AG09319 (cell line): ENCODE measurements at places on chromosomes 5 and 9.

GRCh38 chr9:87675906-87676515 is 49.9 kb upstream of the CTSL start:
- DNase-seq: no peak

GRCh38 chr9:129476821-129477611 is 143.9 kb downstream of the C9orf50 start:
- DNase-seq: no peak

GRCh38 chr9:132957805-132958204 is 13.4 kb upstream of the TSC1 start:
- DNase-seq: no peak

GRCh38 chr9:89999534-90000370 is 394.9 kb downstream of the GADD45G start:
- peak; percentile 14 for DNase-seq

DNA sequence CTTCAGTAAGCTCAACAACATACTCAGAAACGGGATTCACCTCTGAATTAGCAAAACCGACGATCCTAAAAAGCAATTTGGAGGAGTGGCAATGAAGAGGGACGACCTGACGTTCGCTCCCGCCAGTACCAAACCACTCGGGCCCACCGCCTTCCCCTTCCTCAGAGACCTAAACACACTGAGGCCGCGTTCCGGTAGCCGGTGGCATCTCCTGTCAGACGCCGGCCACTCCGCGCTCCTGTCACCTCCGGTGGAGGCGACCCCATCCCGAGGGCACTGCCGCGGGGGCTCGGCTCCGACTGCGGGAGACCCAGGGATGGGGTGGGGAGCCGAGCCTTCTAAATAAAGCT is 617 bp downstream of the PPP6C start:
- DNase-seq: no peak

- DNase-seq: no peak
Observed at GRCh38 chr5:133319905-133320520, 268.2 kb downstream of the HSPA4 start.
